Stimulated activated naive B cell treated with anti-CD40 and anti-IgM and Interleukin-4, amounts not matched to agents 10 μg/mL and 1 μg/mL and 100 μg/mL, for 72 hours (primary cell): ENCODE measurements at places on chromosomes 1 and 21.
A peak's percentile ranks its signal among the peaks of the same experiment; 100 is the strongest.

GRCh38 chr1:201288007-201288406, 4.7 kb downstream of the PKP1 start:
- DNase-seq: no peak

- no peak for DNase-seq
These were observed 73.8 kb downstream of the MRPL37 start for GRCh38 chr1:54273795-54274163.

- DNase-seq: no peak
These were observed 76.8 kb downstream of the KCNJ15 start for GRCh38 chr21:38333301-38334272.

DNA sequence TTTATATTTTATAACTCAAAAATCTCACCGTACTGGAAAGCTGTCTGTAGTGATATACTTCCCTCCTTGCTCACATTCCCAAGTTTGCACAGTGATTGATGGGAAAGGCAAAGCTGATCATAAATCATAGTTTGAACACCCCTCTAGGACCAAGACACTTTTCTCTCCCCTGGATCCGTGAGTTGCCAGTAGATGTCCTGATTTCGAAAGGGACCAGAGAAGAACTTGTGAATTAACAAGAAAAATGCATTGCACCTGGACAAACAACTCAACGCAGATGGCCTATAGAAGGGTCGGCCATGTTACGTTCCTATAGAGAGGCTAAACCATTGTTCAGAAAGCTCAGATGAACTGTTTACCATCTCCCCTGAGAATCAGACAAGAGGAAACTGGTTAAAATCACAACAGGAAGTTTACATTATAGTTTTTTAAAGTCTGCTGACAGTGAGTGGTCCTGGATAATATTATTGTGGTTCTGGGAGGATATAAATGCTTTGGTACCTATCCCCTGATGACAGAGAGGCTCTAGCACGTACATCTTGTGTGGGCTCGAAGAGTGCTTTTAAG, 124.0 kb upstream of the SLC45A1 start:
- DNase-seq: no peak

GRCh38 chr1:197845886-197846285, 56.5 kb upstream of the C1orf53 start:
- no peak for DNase-seq

- no peak for DNase-seq
These were observed 16.7 kb upstream of the PDE9A start for GRCh38 chr21:42636520-42637266.

DNA sequence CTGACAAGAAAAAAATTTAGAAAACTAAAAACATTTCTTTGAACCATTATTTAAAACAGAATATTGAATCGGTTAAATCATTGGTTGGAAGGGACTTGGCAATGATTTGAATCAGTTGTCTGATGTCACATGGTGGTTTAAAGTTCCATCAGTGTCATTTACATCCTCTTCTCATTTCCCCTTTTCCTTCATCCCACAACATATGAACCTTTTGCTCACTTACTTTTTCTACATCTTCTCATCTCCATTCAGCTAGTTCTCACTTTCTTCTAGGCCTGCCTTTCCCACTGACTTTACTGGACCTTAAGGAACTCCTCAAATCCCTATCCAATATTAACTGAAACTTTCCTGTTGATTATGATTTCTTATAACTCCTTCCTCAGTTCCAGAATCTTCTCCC, 58.5 kb downstream of the PHACTR4 start:
- DNase-seq: no peak

- DNase-seq: no peak
These were observed 30.3 kb upstream of the TACSTD2 start for GRCh38 chr1:58607391-58607790.

- no peak for DNase-seq
These were observed 35.5 kb downstream of the COA6 start for GRCh38 chr1:234408757-234409156.

DNA sequence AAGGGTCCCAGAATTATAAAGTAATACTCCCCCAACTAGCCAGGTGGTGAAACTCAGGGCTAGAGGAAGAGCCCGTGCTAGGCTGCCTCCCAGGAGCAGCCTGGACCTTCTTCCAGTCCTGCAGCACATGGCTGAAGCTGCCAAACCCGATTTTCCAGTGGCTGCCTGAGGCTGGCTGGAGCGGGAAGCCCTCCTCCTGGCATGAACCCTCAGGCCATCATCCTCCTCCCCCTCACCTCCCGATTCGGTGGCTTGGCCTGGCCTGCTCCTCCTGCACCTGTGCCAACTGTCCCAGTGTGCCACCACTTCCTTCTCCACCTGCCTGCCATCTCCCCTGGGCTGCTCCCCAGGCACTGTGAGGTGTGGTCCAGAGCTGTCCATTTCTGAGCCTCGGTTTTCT, 3.0 kb upstream of the TSPAN1 start:
- DNase-seq: no peak

DNA sequence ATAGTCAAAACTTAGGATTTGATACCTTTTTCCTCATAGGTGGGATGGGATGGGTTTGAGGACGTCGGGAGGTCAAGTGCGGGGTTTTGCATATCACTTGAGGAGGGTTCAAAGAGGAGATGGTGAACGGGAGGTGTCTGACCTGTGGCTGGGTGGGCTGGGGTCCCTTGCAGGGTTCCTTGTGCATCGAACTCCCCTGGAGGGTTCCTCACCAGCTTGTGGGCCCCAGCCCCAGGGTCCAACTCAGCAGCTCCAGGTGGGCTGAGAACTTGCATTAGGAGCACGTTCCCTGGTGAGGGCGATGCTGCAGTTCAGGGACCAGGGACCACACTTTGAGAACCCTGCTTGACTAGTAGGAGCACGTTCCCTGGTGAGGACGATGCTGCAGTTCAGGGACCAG, 23.2 kb downstream of the TRPM2 start:
- no peak for DNase-seq

DNA sequence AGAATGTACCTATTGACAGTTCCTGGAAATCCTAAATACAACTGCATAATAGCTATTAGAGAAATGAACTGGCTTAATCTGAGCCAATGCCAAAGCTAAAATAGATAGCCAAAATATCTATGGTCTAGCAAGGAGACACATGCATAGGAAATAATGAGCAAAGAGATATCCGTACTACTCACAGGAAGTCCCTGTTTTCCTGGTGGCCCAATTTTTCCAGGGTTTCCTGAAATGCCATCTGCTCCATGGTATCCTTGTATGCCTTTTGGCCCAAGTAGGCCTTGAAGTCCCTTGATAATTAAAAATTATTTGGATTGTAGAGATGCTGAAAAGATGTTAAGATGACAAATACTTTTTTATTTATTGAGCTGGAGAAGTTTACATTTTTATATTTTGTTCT, 108.4 kb upstream of the ZNHIT6 start:
- DNase-seq: no peak

DNA sequence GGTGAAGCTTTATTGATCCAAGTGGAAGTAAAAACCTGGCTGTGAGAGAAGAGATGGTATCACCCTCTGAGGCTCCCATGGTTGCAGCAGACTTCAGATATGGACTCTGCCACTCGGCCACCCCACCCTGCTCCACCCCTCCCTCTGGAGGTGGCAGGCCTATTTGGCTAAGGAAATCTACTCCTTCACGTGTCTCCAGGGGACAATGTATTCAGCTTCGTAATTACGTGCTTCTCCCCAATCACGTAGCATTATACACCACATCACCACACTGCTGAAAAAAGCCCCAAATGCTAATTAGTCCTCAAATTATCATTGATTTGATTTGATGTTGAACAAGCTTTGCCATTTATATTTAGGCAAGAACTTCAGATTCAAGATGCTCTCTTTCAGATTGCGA, 220.7 kb downstream of the OMA1 start:
- no peak for DNase-seq

- no peak for DNase-seq
These were observed 22.4 kb upstream of the CHRM3 start for GRCh38 chr1:239363930-239364329.

DNA sequence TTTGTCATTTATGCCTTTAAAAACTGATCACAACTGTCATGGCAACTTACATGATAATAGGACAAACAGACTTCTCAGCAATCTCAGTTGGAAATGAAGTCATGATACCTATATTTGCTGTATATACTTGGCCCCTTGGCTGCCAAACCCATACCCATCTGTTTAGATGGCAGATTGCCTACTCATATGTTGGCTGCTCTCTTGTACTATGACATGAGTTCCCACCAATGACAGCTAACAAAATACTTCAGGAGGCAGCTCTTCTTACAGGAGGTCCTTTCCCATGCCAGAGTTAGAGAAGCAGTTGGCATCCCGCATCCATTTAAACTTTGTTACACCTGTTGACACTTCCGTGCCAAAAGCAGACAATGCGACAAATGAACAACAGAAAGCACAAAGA, 603.1 kb upstream of the ADGRL2 start:
- DNase-seq: no peak

DNA sequence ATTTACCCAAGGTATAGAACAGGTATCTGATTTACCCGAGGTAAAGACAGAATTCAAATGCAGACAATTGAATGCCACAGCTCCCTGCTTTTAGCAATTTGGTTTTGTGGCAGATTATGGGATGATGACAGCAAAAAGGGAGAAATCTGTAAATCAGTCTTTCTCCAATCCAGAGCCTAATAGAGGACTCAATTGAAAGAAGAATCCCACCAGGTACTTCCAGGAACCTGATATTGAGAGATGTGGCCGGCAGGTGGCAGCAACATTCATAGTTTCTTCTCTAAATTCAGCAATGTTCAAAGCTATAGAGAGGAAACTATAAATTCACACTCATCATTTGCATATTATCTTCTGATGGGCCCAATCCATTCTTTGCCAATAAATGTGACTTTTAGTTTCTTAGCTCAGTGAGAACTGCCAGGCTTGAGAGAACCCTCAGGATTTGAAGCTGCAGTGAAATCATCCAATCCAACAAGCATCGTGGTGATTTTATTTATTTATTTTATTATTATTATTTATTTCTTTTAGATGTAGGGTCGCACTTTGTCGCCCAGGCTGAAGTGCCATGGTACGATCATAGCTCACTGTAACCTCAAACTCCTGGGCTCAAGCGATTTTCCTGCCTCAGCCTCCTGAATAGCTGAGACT, 9.8 kb upstream of the PHACTR4 start:
- peak; percentile 22 for DNase-seq
